ENCODE measurements at places on chromosomes 13 and 19.

DNA sequence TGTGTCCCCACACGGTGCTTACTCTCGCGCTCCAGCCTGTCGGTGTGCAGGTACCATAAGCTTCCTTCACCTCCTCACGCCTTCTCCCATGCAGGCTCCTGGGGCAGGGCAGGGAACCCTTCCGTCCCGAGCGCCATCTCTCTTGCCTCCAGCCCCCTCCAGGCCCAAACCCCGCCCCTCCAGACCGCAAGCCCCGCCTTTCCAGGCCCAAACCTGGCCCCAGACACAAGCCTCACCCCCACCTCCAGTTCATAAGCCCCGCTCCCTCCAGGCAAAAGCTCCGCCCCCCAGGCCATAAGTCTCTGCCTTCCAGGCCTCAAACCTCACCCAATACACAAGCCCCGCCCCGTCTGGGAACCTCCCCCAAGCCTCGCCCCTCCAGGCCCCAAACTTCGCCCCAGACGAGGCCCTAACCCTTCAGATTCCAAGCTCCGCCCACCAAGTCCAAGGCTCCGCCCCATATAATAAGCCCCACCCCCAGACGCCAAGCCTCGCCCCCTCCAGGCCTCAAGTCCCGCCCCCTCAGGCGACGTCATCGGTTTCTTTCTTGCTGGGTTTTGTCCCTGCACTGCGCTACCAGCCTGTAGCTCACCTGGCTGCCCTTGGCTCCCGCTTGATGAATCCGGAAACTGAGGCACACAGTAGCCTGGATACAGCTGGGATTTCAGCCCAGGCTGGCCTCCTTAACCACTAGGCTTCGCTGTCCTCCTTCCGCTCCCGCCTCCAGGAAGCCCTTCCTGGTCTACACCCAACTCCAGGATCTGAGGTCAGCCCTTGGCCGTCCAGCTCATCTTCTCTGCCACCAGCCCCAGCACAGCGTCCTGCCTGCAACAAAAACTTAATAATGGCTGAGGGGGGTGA, 16.1 kb downstream of the MKNK2 start:
- no peak for DNase-seq

DNA sequence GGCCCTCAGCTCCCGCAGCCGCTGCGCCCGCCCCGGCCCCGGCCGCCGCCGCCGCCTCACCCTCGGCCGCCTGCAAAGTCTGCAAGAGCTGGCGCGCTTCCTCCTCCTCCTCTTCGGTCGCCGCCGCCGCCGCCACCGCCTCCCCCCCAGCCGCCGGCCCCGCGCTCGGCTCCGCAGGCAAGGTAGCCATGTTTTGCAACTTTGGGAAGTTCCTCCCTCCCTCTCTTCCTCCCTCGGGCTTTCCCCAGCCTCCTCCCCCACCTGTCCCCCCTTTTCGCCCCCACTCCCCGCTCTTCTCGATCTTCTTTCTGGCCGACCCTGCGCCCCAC, 433 bp downstream of the SIX5 start:
- DNase-seq, result no peak

- no peak for DNase-seq
These were observed 352.3 kb upstream of the TMTC4 start for GRCh38 chr13:101026736-101027398.

DNA sequence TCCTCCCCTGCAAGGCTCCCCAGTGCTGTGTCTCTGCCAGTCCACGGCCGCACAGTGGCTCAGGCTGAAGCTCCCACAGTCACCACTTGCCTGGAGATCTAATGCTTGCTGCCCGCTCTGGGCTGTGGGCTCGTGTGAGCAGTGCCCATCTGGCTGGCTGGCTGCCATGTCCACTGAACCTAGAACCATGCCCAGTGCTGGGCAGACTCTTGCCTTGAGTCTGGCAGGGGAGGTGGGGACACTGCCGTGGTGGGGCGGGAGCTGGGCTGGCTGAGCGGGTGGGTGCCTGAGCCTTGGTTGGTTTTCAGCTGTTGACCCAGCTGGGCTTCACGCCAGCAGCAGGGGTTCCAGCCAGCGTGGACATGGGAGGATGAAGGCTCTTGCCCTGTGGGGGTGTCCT, 52.3 kb downstream of the CRTC1 start:
- no peak for DNase-seq

GRCh38 chr19:9913237-9914000, 22.9 kb downstream of the OLFM2 start:
- DNase-seq, result no peak

GRCh38 chr19:18156268-18156667, 3.3 kb downstream of the PIK3R2 start:
- no peak for DNase-seq

DNA sequence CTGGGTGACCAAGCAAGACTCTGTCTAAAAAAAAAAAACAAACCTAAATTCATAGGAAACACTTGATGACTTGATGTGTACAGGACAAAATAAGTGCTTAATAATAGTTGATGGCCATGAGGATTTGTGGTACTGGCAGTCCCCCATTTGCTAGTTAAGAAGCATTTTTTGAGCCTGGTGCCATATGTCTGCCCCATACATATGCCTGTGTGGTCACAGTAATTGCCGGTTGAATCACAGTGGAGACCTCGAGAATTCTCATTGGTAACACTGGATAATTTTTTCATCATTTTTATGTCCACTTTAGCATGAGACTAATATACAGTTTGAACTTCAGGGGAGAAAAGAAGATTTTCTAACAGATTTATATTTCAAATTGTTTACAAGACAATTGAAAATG, 79.2 kb downstream of the LRCH1 start:
- no peak for DNase-seq

DNA sequence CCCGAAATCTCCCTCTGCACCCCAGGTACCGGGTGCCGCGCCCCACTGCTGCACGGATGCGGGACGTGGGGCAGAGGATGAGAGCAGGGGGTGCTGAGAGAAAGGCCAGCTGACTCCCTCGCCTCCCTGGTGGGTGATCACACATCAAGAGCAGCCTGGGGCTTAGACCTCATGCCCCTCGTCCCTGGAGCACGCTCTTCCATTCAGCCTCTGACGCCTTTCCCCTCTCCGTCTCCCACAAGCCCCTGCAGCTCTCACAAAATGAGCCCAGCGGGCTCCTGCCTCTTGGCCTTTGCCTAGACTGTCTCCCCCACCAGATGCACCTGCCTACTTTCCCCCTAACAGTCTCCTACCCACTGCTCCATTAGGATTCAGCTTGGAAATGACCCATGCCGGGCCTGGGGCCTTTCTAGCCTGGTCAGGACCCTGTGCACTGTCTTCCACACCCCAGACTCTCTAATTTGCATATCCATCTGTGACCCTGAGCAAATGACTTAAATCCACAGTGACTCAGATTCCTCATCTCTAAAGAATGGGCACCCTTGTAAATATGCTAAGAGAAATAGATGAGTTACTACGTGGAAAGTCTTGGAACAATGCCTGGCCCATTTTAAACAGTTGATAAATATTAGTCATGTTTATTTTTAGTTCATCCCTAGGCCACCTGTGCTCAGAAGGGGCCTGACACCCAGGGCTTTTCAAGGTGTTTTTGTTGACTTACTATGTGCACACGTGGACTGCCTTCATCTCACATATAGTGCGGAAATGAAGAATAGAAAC, 582 bp upstream of the PTPRH start:
- DNase-seq, result no peak
